Astrocyte (in vitro differentiated cells and primary cell): ENCODE measurements at places on chromosomes 2 and 18. TPM values are rescaled to one million over a fixed set of nuclear protein-coding genes. Genes with fewer than 3 reads are reported as not detected.

DNA sequence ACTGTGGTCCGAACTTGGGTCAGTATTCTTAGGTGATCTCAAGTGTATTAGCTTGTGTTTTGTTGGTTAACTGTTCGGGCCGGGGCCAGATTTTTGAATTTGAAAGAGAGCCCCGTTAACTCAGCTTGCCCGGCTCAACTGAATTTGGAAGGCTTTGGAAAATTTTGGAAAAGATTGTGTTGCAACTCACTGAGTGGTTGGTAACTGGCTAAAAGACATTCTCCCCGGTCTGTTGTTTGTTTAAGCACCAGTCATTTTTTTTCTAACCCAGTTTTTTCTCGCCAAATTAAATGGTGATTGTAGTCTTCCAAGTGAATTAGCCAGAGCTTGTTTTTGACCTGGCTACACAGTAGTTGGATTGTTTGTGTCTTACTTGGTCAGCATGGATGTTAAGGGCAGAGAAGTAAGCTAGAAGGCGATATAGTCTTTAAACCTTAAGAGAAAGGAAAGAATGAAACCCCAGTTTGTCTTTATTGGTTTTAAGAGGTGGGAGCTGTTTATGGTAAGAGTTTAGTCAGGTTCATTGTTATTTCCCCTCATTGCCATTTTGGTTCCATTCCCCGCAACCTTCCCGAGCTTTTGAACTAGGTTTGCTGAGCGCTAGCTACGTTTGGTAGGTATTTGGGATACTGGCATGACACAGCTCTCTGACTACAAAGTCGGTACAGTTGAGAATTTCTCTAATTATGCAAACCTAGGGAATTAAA lies 2.4 kb downstream of the MAP4K4 start:
- peak overlapping the region; percentile 97 for H3K4me3 ChIP-seq
- no peak for DNase-seq
- peak overlapping the region; percentile 71 for H3K27ac ChIP-seq
- no peaks in the 10 kb centered on the region for H3K27me3 ChIP-seq

DNA sequence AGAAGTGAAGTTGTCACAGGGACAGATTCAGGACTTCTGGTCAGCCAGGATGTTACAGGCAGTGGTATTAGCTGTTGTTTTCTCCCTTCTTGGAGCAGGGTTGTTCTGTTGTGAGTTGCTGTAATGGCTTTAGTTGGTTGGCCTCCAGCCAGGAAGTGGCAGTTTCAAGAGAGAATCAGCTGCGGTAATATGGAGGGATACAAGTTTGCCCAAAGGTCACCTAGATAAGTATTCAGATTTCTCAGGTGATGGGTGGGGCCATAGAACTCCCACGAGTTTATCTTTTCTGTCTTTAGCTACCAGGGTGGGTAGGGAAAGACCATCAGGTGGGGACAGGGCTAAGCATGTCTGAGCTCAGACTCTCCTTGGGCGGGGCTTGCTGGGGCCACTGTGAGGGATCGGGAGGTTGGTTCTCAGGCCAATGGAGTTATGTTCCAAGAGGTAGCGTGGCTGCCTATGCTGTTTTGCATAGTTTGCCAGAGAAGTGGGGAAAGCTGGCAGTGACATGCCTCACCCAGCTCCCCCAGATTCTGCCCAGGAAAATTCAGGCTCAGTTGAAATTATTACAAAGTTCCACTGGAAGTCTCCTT lies 640.4 kb upstream of the CHAC2 start:
- H3K4me3 ChIP-seq: no peak overlapping the region
- no peak overlapping the region for H3K27ac ChIP-seq
- H3K36me3 ChIP-seq: no peaks in the 10 kb centered on the region
- H3K4me1 ChIP-seq: peaks cover 24% of the 10 kb centered on the region
- no peaks in the 10 kb centered on the region for H3K27me3 ChIP-seq
- DNase-seq: no peak

- no peak for DNase-seq
- no peaks in the 10 kb centered on the region for H3K36me3 ChIP-seq
- no peak overlapping the region for H3K27ac ChIP-seq
- peaks cover 8% of the 10 kb centered on the region for H3K27me3 ChIP-seq
- H3K4me3 ChIP-seq: no peak overlapping the region
- peaks cover 11% of the 10 kb centered on the region for H3K4me1 ChIP-seq
These were observed 35.0 kb downstream of the TTC32 start for GRCh38 chr2:19866771-19867170.

DNA sequence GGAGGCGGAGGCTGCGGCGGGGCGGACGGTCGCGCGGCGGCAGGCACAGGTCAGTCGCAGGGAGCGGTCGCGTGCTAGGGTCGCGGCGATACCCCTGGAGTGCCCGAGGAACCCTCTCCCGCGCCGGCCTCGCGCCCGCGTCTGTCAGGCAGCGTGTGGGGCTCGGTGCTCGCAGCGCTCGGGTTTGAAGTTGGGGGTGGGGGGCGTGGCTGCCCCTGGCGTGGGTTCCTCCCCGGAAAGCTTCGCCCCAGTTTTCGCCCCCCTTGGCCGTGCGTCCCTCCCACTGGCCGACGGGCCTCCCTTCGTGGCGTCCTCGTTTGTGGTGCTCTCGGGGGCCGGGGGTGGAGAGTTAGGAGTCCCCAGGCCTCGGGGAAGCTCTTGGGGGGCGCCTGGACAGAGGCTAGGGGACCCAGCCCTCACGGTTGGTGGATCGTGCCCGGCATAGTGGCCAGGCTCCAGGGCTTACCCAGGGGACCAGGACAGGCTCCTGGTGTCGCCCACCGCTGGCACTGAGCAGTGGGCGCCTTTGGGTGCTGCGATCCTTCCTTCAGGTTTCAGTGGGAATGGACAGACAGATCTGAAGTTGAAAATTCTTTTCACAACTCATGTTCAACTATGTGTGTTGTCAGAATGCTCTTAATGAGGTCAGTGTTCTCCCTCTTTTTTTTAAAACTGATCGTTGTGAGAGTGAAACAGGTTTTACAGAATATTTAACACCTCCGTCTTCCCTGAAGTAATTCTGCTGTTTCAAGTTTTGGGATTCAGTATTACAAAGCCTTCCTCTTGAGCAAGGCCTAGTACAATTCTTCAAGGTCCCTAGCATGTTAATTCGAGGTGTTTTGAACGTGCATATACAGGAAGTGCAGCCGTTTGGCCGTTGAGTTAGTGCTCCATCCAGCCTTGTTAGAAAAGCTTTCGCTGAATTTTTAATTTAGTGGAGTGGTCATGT lies 604 bp downstream of the RALBP1 start:
- H3K4me3 ChIP-seq: peak overlapping the region; percentile 82
- no peaks in the 10 kb centered on the region for H3K36me3 ChIP-seq
- H3K27ac ChIP-seq: peak overlapping the region; percentile 90
- H3K4me1 ChIP-seq: peaks cover 11% of the 10 kb centered on the region
- peak; percentile 20 for DNase-seq

- peaks cover 19% of the 10 kb centered on the region for H3K27me3 ChIP-seq
- H3K4me3 ChIP-seq: no peak overlapping the region
- no peak overlapping the region for H3K27ac ChIP-seq
- DNase-seq: no peak
These were observed 4.5 kb downstream of the CXCR2 start for GRCh38 chr2:218130377-218130776.

DNA sequence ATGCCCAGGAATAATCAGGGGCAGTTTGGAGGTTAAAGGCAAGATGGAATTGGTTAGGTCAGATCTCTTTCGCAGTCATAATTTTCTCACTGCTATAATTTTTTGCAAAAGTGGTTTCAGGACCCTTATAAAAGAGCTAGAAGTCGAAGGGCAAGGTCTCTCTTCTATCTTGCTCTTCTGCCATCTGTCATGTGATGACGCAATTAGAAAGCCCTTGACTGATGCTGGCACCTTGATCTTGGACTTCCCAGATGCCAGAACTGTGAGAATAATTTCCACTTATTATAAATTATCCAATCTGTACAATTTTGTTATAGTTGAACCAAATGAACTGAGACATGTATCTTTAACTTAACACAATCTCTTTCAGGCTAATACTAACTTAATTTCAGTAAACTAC lies 6.3 kb upstream of the RALBP1 start:
- H3K4me1 ChIP-seq: peaks cover under 1% of the 10 kb centered on the region
- DNase-seq: no peak
- no peaks in the 10 kb centered on the region for H3K36me3 ChIP-seq
- H3K27me3 ChIP-seq: no peaks in the 10 kb centered on the region

DNA sequence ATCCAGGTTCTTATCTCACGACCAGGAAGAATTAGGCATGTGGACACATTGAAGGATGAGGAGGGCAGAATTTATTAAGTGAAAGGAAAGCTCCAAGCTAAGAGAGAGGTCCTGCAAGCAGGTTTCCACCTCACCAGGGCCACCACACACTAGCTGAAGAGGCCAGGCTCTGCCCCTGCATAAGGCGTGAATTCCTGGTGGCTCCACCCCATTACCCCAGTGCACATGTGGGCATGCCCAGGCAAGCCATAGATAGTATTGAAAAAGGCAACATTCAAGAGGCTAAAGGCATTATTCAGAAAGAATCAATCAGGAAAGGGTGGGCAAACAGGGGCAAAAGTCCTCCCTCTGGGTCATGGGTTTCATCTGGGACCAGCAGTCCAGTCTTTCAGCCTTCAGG lies 30.9 kb upstream of the GRP start:
- no peak overlapping the region for H3K27ac ChIP-seq
- H3K4me3 ChIP-seq: no peak overlapping the region

GRCh38 chr2:128196026-128196425 lies 105.0 kb downstream of the UGGT1 start:
- H3K27ac ChIP-seq: no peak overlapping the region
- peaks cover 5% of the 10 kb centered on the region for H3K36me3 ChIP-seq
- no peak for DNase-seq
- peaks cover 10% of the 10 kb centered on the region for H3K4me1 ChIP-seq

GRCh38 chr2:233706720-233707119 lies 6.0 kb upstream of the UGT1A5 start:
- peak overlapping the region; percentile 40 for H3K27ac ChIP-seq
- DNase-seq: peak; percentile 68
- peaks cover 13% of the 10 kb centered on the region for H3K4me1 ChIP-seq
- no peaks in the 10 kb centered on the region for H3K36me3 ChIP-seq
- no peaks in the 10 kb centered on the region for H3K27me3 ChIP-seq

DNA sequence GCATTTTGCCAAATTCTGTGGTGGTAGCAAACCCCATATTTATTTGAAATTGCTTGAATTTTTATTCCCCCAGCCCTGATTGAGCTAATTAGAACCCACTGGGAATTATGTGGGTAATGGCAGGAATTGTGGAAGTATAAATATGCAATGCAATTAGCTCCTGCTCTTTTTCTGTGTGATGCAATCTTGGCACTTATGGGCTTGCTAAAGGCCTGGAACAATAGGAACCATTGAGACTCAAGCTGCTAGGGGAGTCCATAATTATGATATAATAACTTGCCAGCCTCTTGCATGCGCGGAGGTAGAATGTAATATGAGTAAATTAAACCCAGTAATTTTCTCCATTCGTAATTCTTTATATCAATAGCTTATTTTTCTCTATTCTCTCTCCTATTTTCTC lies 267.6 kb upstream of the THSD7B start:
- no peak overlapping the region for H3K4me3 ChIP-seq
- no peaks in the 10 kb centered on the region for H3K4me1 ChIP-seq
- no peak for DNase-seq
- H3K27ac ChIP-seq: no peak overlapping the region
- H3K36me3 ChIP-seq: no peaks in the 10 kb centered on the region
- no peaks in the 10 kb centered on the region for H3K27me3 ChIP-seq

- H3K27ac ChIP-seq: no peak overlapping the region
- no peak overlapping the region for H3K4me3 ChIP-seq
- no peak for DNase-seq
- no peaks in the 10 kb centered on the region for H3K4me1 ChIP-seq
These were observed 51.8 kb downstream of the EPB41L5 start for GRCh38 chr2:120064664-120065063.

DNA sequence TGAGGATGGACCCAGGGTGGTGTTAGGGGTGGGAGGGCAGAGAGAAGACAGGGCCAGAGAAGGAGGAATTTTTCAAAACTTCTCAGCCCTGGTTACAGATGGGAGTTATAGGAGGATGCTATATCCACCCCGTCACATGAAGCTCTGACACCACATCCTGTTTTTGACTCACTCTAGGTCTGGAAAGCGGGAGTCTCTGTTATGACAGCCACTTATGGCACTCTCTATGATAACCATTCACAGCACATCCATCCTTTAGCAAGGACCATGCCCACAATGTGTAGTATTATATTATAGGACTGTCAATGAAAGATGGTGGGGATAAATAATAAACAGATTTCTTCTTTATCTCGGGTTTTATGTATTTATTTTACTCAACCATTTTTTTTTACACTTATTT lies 461.2 kb downstream of the CDH2 start:
- H3K4me1 ChIP-seq: peaks cover 32% of the 10 kb centered on the region
- peak overlapping the region; percentile 21 for H3K27ac ChIP-seq
- no peaks in the 10 kb centered on the region for H3K36me3 ChIP-seq
- no peak overlapping the region for H3K4me3 ChIP-seq
- DNase-seq: no peak
- H3K27me3 ChIP-seq: no peaks in the 10 kb centered on the region

DNA sequence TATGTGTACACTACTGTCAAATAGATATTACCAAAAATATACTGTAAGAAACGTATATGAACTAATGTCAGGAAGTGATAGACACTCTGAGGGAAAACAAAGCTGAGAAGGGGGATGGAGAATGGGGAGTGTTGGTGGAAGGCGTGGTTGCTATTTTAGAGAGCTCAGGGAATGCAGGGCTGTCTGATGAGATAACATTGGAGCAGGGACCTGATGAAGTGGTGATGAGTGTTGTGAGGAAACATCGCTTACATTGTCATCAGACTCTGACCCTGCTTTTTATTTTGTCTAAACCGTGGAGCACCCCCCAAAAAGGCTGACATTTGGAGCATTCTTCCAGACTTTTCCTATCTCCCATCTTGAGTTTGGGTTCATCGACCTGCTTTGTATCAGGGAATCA lies 194.7 kb downstream of the LTBP1 start:
- H3K27ac ChIP-seq: no peak overlapping the region
- peaks cover 6% of the 10 kb centered on the region for H3K36me3 ChIP-seq
- no peak overlapping the region for H3K4me3 ChIP-seq
- no peak for DNase-seq
- peaks cover 14% of the 10 kb centered on the region for H3K4me1 ChIP-seq

ITGA4 gene
- total RNA-seq: 20.0 and 23.5 TPM in 2 replicates

NT5C1B gene
- total RNA-seq: not detected in 2 replicates

SULT1C2 gene
- total RNA-seq: 0.23 TPM in 1 of 2 replicates, not detected in the other

PAPOLG gene
- 12.5 and 14.8 TPM in 2 replicates for total RNA-seq

CHST9 gene
- 0.96 and 1.3 TPM in 2 replicates for total RNA-seq

FHL2 gene
- total RNA-seq: 104 and 115 TPM in 2 replicates

CRYBA2 gene
- not detected in 2 replicates for total RNA-seq

APOB gene
- 0.05 and 0.07 TPM in 2 replicates for total RNA-seq

TTC39C gene
- total RNA-seq: 10.4 and 12.8 TPM in 2 replicates
